GM23248 (cell line): ENCODE measurements at places on chromosomes 6 and 20. TPM values are rescaled to one million over a fixed set of nuclear protein-coding genes. Genes with fewer than 3 reads are reported as not detected.

DNA sequence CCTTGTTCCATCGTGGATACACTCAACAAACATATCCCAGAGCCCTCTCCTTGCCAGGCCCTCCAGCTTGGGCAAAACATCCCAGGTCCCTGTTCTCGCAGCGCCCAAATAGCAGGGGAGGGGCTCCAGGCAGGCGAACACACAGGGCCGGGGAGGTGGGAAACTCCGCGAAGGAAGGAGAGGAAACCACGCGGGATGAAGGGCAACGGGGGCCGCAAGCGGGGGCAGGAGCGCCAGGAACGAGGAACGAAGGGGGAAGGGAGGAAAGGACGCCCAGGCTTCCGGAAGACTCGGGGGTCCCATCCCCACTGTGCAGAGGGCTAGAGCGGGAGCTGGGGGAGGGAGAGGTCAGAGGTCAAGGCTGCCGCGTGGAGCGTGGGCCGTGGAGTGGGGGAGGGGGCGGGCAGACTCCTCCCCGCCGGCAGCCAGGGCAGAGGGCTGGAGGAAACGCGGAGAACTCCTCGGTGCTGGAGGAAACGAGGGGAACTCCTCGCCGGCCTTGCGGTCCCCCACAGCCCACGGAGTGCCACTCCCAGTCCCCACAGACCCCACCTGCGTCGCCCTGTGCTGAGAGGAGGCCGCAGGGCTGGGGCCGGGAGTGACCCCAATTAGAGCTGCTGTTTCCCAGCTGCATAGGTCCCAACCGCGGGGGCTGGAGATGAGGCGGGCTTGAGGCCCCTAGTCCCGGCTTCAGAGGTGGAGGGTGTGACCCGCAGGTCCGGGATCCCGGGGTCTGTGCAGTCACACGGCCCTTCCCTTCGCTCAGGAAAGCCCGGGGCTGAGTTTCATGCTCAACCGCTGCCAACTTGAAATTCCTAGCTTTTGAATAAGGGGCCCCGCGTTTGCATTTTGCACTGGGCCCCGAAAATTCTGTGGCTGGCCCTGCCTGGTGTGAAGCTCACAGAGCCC, 1.2 kb upstream of the RBM38 start:
- H3K4me1 ChIP-seq, result no peaks in the 10 kb centered on the region
- no peaks in the 10 kb centered on the region for H3K36me3 ChIP-seq

DNA sequence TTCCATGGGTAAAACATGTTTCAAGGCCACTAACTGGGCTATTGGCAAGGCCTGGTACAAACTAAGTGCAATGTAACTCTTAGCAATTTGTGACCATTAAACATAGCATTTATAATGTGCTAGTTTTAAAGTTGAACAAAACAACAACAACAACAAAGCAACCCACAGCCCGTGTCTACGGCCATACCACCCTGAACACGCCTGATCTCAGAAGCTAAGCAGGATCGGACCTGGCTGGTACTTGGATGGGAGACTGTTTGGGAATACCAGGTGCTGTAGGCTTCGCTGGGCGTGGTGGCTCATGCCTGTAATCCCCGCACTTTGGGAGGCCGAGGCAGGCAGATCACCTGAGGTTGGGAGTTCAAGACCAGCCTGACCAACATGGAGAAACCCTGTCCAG, 61.0 kb downstream of the SGK1 start:
- H3K27ac ChIP-seq, result no peak overlapping the region
- H3K27me3 ChIP-seq, result no peaks in the 10 kb centered on the region
- H3K4me1 ChIP-seq, result 0 out of 2 replicates have a peak, but pooled peaks cover 7% of the 10 kb centered on the region
- no peak for DNase-seq

DNA sequence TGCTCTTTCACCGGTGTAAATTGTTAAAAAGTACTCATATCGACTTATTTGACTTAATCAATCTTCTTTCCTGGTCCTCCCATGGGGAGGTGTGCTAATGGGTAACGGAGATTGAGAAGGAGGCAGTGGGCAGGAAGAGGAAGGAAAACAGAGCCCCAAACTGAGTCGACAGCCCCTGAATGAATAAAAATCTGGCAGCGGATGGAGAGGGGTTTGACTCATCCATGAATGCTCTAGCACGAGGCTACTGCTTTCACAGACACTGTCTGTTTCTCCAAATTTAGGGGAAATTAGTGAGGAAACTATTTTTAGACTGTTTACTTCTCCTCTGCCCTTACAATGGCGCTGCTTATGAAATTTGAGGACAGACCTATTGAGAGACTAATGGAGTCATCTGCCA, 142.2 kb upstream of the ATXN1 start:
- peak overlapping the region; percentile 13; the same call in 1 of the 2 replicates for H3K27ac ChIP-seq
- no peaks in the 10 kb centered on the region for H3K36me3 ChIP-seq
- peak; percentile 82 for DNase-seq

DNA sequence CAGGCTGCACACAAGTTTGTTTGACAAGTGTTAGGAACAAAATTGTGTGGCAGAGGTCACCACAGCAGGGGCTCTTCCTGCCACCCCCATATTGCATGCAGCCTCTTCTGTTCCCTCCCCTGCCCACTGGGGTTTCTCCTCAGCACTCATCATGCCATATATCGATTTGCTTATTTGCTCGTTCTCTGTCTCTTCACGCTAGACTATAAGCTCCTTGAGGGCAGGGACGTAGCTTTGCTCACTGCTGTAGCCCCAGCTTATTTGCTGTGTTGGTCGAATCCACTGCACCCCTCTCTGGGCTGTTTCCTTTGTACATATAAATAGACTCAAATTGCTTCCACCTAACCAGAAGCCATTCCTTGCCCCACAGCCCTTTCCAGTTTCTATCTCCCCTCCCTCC, 19.6 kb downstream of the MAS1 start:
- no peak for DNase-seq
- H3K4me3 ChIP-seq, result no peak overlapping the region
- no peaks in the 10 kb centered on the region for H3K4me1 ChIP-seq
- H3K27ac ChIP-seq, result no peak overlapping the region
- H3K27me3 ChIP-seq, result peaks cover 21% of the 10 kb centered on the region

Gene THBD
- 5.9 and 7.4 TPM in 2 replicates for polyA plus RNA-seq

Gene SLC22A3
- not detected in 2 replicates for polyA plus RNA-seq
